ENCODE measurements at places on chromosomes 2 and 18.

- DNase-seq, result peak; percentile 8
These were observed 178.1 kb upstream of the PKDCC start for GRCh38 chr2:41869542-41870264.

GRCh38 chr2:73939419-73939818, 12.7 kb downstream of the DGUOK start:
- no peak for DNase-seq

GRCh38 chr18:11891737-11892136, 16.4 kb downstream of the MPPE1 start:
- no peak for DNase-seq

DNA sequence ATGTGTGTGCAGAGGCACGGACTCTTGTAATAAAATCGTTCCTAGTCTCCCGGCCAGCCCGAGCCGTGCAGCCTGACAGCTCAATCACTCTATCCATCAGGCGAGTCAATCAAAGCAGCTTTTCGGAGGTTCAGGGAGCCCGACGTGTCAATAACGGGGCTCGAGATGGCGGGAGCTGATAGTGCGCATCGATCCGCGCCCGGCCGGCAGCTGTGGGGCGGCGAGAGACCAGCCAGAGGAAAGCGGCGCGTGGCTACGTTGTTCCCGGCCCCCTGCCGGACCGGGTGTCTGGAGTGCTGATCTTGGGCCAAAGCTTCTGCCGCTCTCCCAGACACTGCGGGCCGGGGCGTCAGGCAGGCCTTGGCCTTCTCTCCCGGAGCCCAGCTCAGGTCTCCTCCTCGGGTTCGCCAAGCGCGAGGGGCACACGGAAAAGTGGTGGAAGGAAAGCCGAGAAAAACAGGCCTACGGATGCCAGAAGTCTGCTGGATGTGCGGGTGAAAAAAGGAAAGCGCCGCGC, 2.4 kb downstream of the EN1 start:
- no peak for DNase-seq

GRCh38 chr2:134588556-134588955, 130.2 kb downstream of the TMEM163 start:
- DNase-seq, result no peak

- DNase-seq, result no peak
These were observed 217.0 kb downstream of the TWIST2 start for GRCh38 chr2:239064891-239065290.

- no peak for DNase-seq
These were observed 115.1 kb upstream of the COPS8 start for GRCh38 chr2:236970656-236971010.

DNA sequence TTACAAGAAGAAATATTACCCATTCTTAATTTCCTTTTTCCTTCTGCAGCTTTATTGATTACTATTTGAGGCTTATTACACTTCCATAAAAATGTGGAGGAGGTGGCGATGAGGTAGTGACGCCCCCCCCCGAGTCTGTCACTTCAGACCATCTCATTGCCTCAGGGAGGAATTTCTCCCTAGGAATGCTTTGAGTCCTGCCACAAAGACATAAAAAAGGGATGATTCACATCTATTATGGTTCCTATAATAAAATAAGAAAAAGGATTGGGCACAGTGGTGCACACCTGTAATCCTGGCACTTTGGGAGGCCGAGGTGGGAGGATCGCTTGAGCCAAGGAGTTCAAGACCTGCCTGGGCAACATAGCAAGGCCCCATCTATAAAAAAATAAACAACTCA, 93.7 kb downstream of the AOX1 start:
- DNase-seq, result no peak

DNA sequence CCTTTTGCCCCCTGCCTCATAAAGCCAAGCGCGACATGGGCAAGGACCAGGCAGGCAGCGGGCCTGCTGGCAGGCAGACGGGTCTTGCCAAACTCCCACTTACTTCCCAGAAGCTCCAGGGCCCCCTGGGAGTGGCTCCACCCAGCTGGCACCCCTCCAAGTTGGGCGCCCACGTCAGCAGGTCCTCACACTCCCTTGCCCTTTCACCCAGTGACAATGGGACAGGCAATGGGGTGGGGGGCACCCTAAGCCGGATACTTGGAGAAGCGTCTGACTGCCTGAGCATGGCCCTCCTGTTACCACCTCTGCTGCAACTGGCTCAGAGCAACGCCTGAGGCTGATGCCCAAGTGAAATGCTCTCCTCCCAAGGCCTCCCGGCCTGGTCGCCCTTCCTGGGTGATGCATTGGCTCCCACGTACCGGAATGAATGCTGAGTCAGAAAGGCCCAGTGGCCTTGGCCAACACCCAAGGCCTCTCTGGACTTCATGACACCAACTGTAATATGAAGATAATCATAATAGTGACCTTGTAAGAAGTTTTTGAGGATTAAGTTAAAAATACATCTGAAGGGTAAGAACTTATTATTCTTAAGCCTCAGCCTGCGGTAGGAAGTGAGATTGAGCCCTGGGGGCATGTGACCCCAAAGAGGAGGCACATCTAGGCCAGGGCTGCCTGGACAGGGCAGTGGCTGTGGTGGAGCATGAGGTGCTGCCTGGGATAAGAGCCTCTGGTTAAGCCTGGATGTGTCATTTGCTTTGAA, 31.6 kb downstream of the KCNK3 start:
- DNase-seq, result peak; percentile 8

- DNase-seq, result no peak
These were observed 57.8 kb upstream of the TXNDC2 start for GRCh38 chr18:9827793-9828505.

- DNase-seq, result no peak
These were observed 185.5 kb downstream of the C1D start for GRCh38 chr2:67877301-67877700.

DNA sequence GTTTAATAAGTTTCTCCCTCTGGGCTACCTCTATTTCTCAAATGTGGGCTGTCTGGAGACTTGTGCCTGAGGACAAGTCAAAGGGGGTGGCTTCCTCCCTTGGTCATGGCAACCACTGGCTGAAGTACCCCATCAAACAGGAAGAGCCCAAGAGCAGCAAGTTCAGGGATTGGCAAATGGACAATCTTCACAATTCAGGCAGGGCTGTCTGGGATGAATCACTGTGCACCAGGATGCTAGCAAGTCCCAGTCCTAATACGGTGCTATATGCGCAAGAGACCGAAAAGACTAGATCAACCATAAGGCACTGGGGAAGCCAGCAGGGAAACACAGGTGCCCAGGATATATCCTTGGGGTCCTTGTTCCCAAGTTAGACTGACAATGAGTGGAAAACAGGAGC, 75.5 kb downstream of the ANTXR1 start:
- no peak for DNase-seq

- DNase-seq, result no peak
These were observed 5.7 kb upstream of the WIPF1 start for GRCh38 chr2:174603280-174603679.

- DNase-seq, result no peak
These were observed 654.3 kb downstream of the METTL4 start for GRCh38 chr18:1916869-1917523.

- no peak for DNase-seq
These were observed 17.8 kb downstream of the DTYMK start for GRCh38 chr2:241668839-241669238.

- no peak for DNase-seq
These were observed 62.6 kb downstream of the ODC1 start for GRCh38 chr2:10385501-10385900.

DNA sequence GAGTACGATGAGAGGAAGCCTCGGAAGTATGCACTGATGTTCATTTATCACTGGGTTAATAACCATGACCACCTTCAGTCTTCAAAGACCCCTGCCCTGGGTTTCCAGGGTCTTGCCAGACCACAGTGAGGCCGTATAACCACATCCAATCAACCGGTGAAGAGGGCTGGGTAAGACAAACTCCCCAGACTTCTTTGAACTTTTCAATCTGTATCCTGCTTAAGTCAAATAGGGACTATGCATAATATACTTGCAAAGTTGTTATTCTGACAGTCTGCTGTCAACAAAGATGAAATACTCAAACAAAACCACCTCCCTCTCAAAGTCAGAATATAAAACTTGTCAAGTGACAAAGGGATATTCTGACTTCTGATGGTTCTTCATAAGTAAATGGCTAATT, 54.0 kb downstream of the KLF7 start:
- DNase-seq, result no peak

DNA sequence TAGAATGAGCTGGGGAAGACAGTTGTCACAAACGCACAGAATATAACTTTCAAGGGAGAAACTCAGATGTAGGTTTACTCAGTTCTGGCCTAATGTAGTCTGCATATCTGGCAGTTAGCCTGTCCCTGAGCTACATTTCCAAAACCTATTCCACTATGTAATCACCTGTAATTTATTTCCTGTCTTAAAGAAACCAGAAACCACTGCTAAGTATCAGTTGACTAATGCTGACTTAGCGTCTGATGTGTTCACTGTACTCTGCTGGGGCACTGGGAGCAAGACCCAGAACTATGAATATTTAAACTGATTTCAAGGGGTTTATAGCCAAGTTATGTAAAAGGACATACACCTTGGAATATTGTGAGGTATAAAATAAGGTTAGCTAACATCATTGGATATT, 1995.2 kb upstream of the PIK3C3 start:
- DNase-seq, result no peak

DNA sequence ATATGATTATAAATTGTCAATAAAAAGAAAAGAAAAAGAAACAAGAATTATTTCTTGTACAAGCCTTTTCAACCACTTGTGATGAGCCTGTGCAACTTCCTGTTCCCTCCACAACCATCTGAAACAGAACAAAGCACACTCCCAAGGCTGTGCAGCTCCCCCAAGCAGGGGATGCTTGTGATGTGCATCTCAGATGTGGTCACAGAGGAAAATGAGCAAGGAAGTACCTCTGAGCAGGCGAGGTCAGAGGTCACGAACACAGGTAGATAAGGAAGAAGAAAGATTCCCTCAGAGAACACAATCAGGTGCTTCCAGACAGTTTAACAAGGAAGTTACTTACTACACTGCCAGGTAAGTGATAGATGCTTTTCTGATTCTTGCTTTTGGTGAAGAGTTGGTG, 274.8 kb upstream of the SLC39A10 start:
- no peak for DNase-seq

DNA sequence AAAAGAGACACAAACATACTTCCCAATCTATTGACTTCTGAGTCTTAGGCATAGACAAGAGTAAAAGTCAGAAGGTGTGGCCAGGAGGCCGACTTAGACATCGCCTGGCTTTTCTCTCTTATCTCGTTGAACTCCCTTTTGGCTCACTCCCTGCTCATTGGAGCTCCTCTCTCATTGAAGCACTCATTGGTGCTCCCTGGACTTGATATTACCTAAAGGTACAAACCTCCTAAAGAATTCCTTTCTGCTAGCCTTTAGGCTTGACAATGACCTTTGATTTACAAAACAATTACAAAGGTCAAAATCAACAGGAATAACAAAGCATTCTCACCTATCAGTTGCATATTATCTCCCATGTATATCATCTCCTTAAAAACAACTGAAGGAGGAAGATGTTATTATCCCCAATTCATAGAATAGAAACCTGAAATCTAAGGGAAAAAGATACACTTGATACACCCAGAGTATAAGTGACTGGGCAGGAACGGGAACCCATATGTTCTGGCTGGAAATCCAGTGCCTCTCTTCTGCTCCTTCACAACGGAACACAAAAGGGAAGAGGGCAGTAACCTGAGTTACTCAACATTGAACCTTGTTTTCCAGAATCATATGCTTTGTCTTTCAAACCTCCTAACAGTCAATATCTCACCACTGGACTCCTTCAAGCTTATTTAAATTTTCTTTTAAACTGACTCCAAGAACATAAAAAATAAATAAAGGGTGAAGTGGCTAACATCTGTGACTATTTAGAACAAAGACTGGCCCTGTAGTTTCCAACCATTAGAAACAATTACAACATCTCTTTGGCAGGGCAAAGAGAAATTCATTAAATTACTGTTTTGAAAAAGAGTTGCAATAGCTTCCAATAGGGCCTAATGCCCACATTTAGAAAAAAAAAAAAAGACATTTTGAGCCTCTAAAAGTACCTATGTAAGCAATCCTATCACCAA, 1247.9 kb downstream of the LRP1B start:
- no peak for DNase-seq

- no peak for DNase-seq
These were observed 7.9 kb upstream of the NR4A2 start for GRCh38 chr2:156340377-156340776.

- no peak for DNase-seq
These were observed 133.5 kb downstream of the ASXL3 start for GRCh38 chr18:33711514-33711913.

GRCh38 chr2:15973481-15974401, 33.4 kb downstream of the MYCN start:
- no peak for DNase-seq

- peak; percentile 59 for DNase-seq
These were observed 313.8 kb downstream of the MTX2 start for GRCh38 chr2:176582990-176583481.

- peak; percentile 46 for DNase-seq
These were observed 53.9 kb upstream of the CYTIP start for GRCh38 chr2:157497638-157498314.

DNA sequence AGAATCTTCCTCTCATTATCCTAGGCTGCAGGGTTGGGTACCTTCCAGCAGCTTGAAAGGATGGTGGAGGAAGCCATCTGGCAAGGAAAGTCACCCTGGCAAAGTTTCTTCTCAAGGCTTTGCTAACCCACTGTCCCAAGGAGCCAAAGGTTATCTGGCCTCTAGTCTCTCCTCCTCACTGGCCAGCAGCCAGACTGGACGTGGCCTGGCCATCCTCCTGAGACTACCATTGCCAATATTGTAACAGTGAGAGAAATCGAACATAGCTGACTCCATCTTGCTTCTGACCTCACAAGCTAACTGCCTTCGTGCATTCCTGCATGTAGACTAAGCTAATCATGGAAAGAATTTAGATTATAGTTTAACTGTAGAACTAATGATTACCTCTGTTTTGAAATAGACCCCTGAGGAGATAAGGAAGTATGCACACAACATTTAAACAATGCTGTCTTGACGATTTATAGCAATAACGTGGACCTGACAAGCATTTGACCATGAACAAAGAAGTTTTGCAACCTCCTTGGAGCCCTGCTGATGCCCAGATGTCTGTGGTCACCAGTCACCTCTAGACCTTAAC, 7.8 kb upstream of the ANXA4 start:
- DNase-seq, result no peak

DNA sequence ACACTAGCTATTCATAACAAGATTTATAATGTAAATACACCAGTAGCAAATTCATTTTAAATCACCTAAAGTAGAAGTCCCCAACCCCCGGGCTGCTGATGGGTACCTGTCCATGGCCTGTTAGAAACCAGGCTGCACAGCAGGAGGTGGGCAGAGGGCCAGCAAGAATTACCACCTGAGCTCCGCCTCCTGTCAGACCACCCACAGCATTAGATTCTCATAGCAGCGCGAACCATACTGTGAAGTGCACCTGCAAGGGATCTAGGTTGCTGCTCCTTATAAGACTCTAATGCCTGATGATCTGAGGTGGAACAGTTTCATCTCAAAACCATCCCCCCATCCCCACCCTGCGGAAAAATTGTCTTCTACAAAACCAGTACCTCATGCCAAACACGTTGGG, 71.3 kb downstream of the KANSL1L start:
- DNase-seq, result no peak
